ENCODE measurements at places on chromosomes 2 and 18.

DNA sequence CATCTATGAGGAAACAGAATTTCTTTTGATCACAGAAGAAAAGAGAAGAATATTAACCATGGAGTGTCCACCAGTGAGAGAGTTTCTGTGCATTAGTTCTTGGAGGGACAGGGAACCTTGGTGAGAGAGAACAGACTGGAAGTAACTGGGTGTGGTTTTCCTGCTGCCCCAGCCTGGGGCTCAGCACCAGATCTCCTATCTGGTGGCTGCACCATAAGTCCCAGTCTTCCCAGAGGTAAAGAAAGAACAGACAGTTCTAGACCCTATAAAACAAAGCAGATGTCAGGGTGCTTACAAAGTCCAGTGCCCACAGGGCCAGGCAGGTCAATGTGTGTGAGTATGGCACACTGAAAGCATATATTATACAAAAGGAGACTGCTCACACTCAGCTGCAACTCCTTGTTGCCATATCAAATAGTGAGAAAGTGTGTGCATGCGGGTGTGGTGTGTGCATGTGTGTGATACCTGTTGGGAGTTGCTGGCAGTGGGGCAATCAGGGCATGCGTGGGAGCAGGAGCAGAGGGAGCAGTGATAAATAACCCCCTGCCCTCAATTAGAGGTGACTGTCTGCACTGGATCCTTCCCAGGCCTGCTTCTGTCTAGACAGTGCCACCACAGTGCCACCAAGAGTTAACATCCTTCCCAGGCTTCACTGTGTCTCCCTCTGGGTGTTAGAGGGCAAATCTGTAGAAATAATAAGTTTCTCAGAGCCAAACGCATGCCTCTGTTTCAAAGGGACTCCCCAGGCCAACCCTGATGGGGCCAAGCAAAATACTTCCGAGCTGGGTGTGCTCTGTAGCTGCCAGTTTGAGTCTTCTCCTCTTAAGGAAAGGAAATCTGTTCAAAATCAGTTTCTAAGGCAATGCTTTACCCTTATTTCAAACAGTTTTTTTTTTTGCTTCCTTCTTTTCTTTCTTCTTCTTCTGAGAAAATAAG, 45.7 kb downstream of the RDH14 start:
- DNase-seq = no peak

GRCh38 chr2:109256921-109257320, 127.9 kb downstream of the SH3RF3 start:
- DNase-seq = no peak

GRCh38 chr2:57141269-57141668, 905.3 kb upstream of the VRK2 start:
- DNase-seq = no peak

GRCh38 chr2:164785457-164785856, 56.2 kb downstream of the COBLL1 start:
- DNase-seq = no peak

- no peak for DNase-seq
Observed at GRCh38 chr18:61797696-61798590, 94.9 kb downstream of the RNF152 start.

DNA sequence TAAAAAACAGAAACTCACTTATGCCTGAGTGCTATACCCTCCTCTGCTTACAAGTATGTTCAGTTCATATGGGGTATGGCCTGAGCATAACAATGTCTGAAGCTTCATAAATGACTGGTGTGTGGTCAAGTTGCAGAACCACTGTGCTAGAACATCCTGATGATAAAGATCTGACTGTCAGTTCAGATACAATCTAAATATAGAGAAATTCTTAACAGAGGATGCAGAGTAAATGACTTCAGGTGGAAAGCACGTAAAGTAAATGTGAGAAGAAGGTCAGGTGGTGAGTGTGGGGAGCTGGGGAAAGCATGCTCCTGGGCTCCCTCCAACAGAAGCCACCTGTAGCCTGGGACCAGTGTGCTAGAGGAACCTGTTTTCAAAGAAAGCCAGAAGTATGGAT, 926.2 kb downstream of the TSN start:
- DNase-seq = no peak

DNA sequence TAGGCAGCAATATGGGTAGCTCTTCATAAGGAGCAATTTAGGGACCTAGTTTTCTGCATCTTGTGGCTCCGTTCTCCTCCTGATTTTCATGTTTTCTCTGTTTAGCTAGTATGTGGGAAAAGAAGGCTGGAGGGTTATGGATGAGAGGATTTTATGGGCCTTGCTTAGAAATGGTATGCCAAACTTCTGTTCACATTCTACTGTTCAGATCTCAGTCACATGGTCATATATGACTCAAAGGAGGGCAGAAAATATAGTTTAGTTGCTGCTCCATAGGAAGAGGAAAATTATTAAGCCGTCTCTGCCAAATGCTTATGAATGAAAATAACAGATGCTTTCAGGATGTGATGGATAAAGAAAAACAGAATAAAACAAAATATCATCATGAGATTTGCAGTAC, 361.8 kb upstream of the CWC22 start:
- DNase-seq = no peak

DNA sequence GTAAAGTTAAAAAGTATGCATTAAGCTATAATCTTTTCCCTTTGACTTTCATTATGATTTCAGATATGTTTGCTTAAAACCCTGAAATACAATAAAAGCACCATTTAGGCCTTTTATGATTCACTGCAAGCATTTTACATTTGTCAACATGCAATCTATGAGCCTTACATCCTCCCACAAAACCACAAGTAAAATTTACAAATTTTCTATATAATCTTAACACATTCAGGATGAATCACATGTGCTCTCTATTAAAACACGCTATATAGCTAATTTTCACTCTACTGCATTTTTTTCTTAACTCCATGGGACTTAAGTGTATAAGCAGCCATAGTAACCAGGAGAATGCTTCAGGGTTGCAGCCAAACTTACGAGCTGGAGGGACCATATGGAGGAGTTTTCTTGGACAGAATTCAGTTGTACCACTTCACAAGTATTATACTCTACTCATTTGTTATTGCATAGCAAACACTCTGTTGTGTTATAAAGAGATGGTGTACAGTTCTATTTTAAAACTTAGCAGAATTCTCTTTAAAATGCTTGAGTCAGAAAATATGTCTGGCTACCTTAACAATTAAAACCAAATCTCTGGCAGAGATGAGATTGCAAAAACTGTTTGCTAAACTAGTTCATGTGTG, 293.2 kb downstream of the ALK start:
- no peak for DNase-seq

GRCh38 chr2:15279201-15279876, 281.8 kb downstream of the NBAS start:
- no peak for DNase-seq

GRCh38 chr2:106970471-106971261, 84.7 kb upstream of the ST6GAL2 start:
- DNase-seq = no peak

- DNase-seq = no peak
Observed at GRCh38 chr2:228063558-228063957, 117.9 kb downstream of the SPHKAP start.

DNA sequence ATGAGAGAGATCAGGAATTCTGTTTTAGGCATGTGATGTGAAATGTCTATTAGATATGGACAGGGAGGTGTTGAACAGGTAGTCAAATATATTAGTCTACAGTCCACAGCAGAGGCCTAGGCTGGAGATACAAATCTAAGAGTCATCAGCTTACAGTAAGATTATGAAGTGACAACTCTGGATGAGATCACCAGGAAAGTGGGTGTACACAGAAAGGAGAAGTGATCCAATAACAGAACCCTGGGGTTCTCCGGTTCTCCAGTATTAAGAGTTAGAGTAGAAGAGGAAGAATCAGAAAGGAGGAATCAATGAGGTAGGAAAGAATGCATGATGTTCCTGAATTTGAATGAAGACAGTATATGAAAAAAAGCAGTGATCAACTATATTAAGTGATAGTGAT, 362.3 kb downstream of the FIGN start:
- DNase-seq = no peak

GRCh38 chr2:73825408-73825807, 3.4 kb upstream of the STAMBP start:
- no peak for DNase-seq

- DNase-seq = no peak
Observed at GRCh38 chr2:117679952-117680351, 134.5 kb upstream of the DDX18 start.

- DNase-seq = no peak
Observed at GRCh38 chr2:176083796-176084261, at the start of gene EVX2. Gene EVX2, minus strand, starts transcription at chr2:176083962. Its CDS starts 186 bp downstream, at chr2:176083776.

- no peak for DNase-seq
Observed at GRCh38 chr2:58140508-58141072, 94.0 kb downstream of the VRK2 start.

GRCh38 chr2:235419996-235420395, 73.8 kb upstream of the AGAP1 start:
- no peak for DNase-seq

DNA sequence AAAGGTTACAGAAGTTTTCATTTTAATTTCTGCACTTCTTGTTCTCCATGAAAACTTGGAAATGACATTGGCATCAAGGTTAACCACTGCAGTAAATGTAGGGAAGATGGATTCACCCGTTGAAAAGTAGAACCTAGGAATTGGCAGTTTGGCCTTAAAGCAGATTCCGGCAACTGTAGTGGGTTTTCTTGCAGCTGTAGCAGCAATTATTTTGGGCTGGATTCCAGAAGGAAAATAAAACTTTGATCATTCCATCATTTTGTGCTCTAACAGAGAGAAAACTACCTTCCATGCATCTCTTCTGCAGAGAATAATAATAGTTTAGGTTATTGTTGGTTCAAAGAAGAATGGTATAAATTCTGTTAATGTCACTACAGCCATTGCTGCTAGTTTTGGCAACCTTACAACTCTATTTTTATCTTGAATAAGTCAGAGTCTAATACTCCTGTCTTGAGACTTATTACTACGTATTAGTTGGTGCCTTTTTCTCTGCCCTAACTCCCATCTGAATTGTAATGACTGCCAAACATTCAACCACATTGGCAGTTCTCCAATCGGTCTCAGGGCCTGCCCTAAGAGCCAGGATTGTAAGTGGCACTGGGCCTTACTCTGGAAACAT, 178.1 kb upstream of the PIEZO2 start:
- DNase-seq = no peak

DNA sequence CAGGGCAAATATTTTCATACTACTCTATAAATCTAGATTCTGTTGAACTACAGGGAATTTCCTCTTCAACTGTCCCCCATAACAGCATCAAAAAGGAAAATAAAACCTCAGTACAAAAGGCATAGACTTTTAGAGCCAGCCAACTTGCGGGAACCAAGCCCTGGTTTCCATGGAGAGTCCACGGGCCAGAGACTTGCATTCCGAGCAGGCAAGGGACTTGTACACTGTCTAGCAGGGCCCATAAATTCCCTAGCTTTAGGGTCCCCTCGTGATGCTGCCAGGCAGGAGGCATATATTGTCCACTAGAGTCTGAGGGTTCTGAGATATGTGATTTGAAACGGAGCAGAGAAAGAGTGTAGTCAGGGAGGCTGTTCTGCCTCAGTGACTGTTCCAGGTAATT, 153.1 kb upstream of the SLC14A2 start:
- DNase-seq = no peak

- peak; percentile 22 for DNase-seq
Observed at GRCh38 chr2:25373269-25373981, 31.7 kb upstream of the DNMT3A start.

GRCh38 chr2:102050854-102051391, 59.2 kb downstream of the IL1R2 start:
- DNase-seq = no peak

DNA sequence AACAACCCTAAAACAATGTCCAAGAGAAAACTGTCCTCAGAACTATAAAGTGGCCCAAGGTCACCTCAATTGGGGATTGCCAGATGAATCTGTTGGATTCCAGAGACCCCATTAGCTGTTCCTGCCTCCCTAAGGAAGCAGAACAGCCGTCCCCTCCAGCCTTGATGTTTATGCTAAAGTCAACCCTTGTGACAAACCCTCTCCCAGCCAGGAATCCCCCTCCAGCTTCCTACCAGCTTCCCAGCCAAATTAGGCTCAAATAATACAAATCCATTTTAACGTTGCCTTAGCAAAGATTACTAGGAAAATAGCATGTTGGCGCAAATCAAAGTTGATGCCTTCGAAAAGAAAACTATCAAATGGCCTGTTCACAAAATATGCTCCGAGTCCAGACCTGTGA, 105.7 kb upstream of the DAPL1 start:
- no peak for DNase-seq

DNA sequence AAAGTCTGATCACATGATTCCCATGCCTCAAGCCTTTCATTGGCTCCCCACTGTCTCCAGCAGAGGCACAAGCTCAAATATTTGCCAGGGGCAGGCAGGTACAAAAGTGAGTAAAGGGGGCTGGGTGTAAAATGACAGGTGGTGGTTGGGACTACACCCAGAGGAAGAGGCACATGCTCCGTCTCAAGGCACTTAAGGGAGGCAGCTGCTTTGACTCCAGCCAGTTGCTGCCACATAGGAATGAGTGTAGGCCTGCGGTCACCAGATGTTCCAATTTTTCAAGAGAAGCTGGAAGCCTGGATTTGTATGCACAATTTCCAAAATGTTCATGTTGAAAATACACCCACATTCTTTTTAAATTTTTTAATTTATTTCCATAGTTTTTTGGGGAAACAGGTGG, 164.4 kb downstream of the UPP2 start:
- no peak for DNase-seq

GRCh38 chr2:125313806-125314205, 1288.7 kb downstream of the CNTNAP5 start:
- DNase-seq = no peak

DNA sequence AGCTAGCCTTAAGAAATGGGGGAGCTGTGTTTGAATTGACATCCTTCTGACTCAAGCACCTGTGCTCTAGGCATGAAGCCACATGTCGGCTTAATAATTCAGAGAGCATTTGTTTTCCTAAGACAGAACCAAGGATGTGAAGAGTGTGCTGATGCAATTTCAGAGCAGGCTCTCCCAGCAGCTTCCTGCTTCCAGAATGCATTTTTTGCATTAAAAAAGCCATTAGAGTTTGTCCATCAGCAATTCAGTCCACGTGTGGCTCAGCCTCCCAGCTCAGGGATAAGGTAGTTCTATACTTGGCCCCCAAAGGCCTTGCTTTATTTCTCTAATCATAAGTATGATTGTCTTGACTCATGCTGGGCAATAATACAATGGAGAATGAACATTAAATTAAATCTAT, 37.7 kb downstream of the DOCK10 start:
- DNase-seq = no peak

- no peak for DNase-seq
Observed at GRCh38 chr2:182543741-182544525, 117.1 kb upstream of the PDE1A start.

DNA sequence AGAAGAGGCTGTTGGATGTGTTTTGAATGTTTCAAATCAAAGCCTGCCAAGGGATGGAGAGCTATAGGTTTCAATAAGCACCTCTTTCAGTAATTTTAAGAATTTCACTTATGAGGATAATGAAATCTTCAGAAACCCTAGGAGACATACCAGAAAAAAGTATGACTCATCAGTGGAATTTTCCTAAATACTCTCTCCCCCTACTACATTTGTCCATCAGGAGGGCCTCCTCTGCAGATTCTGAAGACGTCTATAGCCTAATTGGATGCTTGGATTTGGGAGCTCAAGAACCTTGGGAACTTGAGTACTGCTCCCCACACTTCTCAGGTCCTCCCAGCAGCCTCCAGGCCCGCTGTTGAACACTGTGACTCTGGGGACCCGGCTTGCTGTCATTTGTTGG, 374.3 kb downstream of the SLC4A3 start:
- no peak for DNase-seq

Measured in activated naive CD8-positive, alpha-beta T cell treated with anti-CD3 and anti-CD28 coated beads, Interleukin-2, amount 10 ng/mL, durations not matched to agents 7 days and 5 days (primary cell).